ENCODE measurements at places on chromosomes 12 and 14.

DNA sequence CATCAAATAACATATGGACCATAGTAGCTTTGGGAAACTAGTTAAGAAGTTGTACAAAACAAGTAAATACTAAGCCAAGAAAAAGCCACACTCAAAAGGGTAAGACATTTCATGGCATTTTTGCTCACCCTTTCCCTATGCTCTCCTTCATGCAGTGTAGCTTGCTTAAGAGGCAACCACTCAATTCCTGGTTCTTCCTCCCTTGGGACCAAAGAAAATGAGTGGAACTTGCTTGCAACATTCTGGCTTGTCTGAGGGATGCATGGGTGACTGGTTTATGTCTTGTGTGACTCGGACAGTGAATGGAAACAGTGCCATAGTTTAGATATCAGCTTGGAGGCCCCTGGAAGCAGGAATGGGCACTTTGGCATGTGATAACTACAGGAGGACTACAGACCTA lies 252.0 kb upstream of the ARID2 start:
- peak; percentile 11 for DNase-seq

DNA sequence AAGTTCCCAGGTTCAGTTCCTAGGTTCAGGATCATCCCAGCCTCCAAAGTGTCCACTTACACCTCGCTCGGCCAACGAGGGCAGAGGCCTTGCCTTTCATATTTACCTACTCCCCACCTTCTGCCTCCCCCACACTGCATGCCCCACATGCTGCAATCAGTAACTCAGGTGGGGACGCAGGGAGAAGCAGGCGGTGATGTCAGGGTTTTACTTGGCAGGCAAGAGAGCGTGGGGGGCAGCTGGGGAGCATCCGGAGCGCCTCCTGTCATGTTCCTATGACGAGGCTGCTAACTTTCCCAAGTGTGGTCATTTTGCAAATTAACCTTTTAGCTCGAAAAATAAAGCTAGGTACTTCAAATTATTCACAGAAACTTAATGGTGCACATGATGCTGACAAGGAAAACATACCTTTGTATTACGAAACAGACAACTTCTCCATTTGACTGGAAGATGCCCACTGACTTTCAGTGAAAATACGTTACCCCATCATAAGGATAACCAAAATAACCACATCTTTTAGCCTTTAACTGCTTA lies 53.8 kb downstream of the SETD3 start:
- no peak for DNase-seq

DNA sequence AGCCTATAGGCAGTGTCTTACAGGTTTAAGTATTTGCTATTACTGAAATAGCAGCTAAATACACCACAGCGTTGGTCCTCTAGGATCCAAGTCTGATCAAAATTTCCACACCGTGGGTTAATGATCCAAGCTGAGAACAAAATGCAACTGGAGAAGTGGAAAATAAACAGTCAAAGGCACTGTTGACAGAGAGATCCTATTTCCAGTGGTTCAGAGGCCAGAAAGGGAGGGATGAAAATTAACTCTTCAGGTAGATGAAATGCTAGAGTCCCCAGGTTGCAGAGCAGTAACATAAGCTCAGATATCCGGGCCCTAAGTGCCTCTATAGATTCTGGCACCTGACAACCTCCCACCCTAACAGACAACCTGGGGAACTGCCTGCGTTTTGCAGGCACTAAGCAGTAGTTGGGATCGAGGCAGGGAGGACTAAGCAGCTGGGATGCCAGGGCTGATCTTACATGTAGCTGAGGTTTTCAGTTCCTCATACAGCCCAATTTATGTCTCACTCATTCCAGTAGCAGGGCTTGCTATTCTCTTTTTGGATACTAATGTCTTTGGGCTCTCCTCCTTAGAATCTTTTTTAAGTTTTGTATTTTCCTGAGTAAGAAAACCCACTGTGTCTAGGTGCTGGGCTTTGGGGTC lies 42.7 kb upstream of the CRACR2A start:
- no peak for DNase-seq

- no peak for DNase-seq
Observed at GRCh38 chr12:63912651-63913050, 68.2 kb downstream of the SRGAP1 start.

DNA sequence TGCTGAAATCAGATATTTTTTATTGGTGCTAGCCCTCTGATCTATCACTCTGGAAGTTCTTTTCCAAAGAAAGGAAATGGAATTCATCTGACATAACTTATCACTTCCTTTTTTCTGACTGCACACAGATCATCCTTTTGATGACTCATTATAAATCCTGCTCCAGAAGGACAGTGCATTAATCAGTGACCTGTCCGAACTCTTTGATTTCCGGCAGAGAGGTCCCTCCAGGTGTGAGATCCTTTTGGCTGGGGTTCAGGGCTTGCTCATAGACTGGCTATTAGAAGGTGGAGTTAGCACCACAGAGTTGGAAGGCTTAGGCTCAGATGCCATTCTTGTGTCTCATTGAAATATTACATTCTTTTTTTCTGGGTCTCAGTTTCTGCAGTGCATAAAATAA lies 328.2 kb downstream of the ZFP36L1 start:
- DNase-seq, result peak; percentile 83

DNA sequence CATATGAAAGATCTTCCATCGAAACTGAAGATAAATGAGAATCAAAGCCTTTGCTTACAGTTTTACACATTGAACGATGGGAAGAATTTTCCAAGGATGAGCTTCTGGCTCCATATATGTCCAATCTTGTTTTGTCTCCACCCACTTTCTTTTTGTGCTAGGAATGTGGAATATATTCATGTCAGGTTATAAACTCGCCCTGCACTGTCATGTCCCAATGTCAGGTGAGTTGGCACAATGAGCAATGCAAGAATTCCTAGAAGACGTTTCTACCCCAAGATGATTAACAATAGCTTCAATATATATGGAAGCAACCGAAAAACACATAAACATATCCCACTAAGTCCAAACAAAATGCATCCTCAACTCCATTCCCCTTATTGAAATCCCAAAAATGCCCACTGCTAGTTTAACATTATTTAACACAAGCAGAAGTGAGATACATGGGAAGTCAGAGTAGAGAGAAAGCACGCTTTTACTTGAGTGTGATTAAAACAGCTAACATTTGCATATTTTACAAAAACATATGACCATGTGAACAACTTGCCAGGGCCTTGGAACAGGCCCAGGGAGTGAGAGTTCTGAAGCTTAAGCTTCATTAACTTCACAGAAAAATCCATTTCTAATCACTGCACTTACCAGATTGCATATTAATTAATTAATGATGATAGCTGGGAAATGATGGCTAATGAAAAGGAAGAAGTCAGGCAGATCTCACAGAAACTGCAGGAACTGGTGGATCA lies 233.9 kb downstream of the GXYLT1 start:
- no peak for DNase-seq

DNA sequence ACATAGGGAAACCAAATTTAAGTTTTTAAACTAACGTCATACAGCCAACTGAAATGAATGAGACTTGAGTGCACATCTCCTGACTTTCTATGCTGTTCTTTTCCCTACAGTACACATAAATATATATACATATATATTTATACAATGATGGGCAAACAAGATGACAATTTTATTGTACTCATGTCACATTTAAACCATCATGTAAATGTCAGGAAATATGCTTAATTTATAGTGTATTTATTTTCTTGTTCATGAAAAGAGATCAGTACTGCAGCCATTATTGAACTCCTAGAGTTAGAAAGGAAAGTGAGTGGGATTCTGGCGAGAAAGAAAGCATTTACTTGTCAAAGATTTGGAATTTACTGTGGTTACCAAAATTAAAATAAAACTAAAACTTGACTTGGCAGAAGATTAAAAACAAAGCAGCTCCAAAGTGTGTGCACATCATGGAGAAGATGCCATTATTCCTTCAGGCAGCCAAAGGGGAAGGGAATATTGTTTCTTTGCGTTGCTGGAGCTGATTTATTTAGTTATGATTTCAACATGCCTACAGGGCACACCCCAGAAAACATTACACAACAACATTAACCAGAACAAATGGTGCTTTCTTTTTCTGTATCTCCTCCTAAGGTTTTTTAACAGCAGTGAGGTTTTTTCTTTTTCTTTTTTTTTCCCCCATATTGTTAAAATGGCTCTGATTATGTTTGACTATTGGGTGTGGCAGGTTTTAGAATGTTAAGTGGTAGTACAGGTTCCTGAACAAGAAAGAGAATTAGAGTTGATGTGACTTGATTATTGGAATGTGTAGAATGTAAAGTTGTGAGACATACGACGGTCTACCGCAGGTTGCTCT lies 144.6 kb downstream of the RAD51B start:
- DNase-seq, result peak; percentile 74

DNA sequence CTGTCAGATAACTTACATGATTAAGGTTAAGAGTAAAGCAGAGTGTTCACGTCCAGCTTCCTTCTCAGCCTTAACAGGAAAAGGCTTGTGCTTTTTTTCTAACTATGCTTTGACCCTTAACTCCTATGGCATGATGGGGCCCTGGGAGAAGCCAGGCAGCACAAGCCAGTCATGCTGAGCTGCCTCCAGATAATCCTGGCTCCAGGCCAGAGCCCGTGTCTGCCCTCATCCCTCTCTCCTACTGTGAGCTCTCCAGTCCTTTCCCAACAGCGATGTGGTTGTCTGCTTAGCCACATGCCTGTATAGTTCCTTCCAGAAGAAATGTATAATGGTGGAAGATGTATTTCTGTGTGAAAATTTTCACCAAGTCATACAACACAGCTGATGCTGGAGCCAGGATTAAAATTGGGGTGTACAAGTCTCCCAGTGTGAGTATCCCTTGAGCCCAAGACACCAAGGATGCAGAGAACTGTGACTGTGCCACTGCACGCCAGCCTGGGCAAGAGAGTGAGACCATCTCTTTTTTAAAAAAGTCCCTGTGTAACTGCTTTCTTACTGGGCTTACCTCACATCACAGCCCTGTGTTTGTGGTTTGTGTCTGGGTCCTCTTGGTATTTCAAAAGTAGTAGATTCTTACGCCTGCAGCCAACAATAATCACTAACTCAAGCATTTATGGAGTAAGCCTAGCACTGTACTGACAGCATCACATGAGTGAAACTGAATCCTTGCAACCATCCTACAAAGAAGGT lies 7.9 kb upstream of the ITFG2 start:
- DNase-seq, result no peak

GRCh38 chr12:101173197-101173749 lies 36.8 kb downstream of the SLC5A8 start:
- no peak for DNase-seq

DNA sequence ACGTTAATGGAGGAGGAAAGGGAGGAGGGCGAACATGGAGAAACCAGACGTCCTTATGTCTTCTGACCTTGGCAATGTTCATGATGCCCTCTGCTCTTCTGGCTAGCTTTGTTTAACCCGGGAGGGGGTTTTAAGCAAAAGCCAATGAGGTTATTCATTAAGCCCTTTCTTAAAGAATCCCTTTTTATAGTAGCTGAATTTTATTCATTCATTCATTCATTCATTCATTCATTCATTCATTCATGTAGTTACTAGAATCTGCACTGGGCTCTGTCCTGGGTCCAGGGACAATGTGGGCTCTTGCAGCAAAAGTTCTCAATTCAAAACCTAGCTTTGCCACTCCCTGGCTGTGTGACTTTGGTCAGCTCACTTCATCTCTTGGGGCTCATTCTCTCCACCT lies 14.0 kb downstream of the LHX5 start:
- DNase-seq, result no peak

DNA sequence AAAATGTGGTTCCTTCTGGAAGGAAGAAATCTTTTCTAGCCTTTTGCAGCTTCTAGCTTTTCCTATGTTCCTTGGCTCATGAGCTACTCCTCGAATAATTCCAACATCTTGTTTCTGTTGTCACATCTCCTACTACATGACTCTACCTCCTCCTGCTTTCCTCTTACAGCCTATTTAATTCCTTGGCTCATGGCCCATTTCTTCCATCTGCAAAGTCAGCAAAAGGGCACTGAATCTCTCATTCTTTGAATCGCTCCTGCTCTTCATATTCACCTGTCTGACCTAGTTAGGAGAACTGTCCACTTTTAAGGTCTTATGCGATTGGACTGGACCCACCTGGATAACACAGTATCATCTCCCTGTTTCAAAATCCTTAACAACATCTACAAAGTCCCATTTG lies 15.8 kb downstream of the PRKD1 start:
- no peak for DNase-seq

DNA sequence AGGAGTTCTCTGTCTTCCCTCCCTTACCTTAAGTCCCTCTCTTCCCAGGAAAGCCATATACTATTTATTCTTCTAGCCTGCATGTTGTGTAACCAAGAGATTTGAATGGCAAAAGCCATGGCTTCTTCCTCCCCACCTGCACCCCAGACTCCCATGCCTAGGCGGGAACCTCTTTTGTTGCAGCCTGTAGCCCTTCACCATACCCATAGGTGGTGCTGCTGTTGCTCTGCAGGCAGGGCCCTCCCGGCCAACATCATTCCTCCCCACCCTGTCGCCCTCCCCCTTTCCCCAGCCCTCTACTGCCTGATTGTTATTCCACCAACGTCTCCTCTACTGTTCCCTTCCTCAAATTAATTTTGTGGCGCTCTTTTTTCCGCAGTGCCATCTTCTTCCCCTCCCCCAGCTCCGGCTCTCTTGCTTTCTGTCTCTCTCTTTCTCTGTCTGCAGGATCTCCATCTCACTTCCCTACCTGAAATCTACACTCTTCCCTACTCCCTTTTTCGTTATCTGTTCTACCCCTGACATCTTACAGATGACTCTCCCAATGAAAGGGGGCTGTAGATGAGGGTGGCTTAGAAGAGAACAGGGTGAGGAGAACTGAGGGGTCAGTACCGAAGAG lies 13.8 kb downstream of the NGDN start:
- DNase-seq, result peak; percentile 2

GRCh38 chr14:78758333-78758732 lies 588.2 kb downstream of the NRXN3 start:
- DNase-seq, result peak; percentile 50
